ENCODE measurements at places on chromosomes 3 and 15.

DNA sequence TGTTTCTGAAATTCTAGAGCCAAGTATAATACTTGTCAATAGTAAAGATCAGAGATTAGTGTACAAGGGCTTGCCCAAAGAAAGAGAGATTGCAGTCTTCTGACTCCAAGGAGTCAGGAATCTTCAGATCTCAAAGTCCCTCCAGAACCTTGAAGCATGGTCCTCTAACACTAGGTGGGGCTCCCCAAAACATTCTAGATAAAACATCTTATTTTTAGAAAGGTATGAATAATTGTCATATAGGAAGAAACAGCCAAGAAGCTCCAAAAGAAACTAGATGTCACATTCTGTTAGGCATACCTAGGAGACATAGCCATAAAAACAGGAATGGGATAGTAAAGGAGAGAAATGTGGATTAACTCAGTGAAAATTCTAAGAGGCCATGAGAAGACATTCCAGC, 10.7 kb downstream of the MUC13 start:
- no peak for DNase-seq

DNA sequence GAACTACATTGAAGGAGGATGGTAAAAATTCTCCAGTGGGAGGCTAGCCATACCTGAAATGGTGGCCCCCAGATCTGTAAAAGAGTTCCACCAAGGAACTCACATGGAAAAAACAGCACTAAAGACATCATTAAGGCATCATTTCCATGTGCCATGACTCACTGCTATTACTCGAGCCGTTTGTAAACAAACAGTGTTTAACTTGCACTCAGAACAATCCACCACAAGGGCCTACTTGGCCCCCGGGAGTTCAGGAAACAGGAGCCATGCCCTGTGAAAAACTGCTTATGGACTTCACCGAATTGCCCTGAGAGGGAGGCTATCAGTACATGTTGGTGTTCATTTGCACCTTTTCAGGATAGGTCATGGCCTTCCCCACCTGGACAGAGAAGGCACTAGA, 18.2 kb downstream of the CCR4 start:
- no peak for DNase-seq

- no peak for DNase-seq
These were observed 5.2 kb upstream of the ADAMTS17 start for GRCh38 chr15:100346866-100347512.

DNA sequence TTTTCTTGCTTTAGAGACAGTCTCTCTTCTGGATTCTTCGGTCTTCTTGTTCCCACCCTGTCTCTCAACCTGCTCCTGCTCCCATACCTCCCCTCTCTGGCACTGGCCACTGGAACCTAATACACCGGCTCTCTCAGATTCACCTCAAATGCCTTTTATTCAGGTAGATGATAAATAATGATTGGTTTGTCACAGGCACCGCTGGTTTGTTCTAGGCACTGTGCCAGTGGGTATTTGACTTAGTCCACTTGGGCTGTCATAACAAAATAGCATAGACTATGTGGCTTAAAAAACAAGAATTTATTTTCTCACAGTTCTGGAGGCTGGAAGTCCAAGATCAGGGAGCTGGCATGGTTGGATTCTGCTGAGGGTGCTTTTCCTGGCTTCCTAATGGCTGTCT, 278.2 kb upstream of the STT3B start:
- no peak for DNase-seq

DNA sequence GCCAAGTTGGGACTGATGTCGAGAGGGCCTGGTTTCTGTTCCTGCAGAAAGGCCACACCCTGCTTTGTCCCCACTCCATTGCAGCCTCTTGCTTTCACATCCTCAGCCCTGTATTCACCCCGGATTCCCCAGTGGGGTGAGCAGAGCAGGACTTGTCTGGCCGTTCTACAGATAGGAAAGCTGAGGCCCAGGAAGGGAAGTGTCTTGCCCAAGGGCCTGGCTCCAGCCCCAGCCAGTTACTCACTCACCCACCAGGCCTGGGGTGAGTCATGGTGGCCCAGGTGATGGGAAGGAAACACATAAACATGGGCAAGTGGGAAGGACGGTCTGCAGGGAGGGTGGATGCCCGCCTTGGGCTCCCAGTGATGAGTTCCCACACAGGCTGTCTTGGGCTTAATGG, 6.1 kb upstream of the DUSP7 start:
- DNase-seq: no peak

GRCh38 chr3:118089563-118089962, 945.1 kb downstream of the IGSF11 start:
- DNase-seq: no peak

Data from activated CD4-positive, alpha-beta memory T cell treated with anti-CD3 and anti-CD28 coated beads, Interleukin-2, amount 10 ng/mL, durations not matched to agents 7 days and 5 days (primary cell).